ENCODE measurements at places on chromosomes 2 and 18.

GRCh38 chr2:172829229-172829628 is 93.6 kb downstream of the RAPGEF4 start:
- DNase-seq, result no peak

- DNase-seq, result no peak
Observed at GRCh38 chr2:174607584-174607983, 10.0 kb upstream of the WIPF1 start.

- no peak for DNase-seq
Observed at GRCh38 chr2:96555146-96555610, 18.6 kb downstream of the ARID5A start.

- peak; percentile 76 for DNase-seq
Observed at GRCh38 chr2:9378433-9379390, 44.6 kb downstream of the ITGB1BP1 start.

GRCh38 chr2:144014103-144014502 is 505.8 kb downstream of the ZEB2 start:
- DNase-seq, result no peak

DNA sequence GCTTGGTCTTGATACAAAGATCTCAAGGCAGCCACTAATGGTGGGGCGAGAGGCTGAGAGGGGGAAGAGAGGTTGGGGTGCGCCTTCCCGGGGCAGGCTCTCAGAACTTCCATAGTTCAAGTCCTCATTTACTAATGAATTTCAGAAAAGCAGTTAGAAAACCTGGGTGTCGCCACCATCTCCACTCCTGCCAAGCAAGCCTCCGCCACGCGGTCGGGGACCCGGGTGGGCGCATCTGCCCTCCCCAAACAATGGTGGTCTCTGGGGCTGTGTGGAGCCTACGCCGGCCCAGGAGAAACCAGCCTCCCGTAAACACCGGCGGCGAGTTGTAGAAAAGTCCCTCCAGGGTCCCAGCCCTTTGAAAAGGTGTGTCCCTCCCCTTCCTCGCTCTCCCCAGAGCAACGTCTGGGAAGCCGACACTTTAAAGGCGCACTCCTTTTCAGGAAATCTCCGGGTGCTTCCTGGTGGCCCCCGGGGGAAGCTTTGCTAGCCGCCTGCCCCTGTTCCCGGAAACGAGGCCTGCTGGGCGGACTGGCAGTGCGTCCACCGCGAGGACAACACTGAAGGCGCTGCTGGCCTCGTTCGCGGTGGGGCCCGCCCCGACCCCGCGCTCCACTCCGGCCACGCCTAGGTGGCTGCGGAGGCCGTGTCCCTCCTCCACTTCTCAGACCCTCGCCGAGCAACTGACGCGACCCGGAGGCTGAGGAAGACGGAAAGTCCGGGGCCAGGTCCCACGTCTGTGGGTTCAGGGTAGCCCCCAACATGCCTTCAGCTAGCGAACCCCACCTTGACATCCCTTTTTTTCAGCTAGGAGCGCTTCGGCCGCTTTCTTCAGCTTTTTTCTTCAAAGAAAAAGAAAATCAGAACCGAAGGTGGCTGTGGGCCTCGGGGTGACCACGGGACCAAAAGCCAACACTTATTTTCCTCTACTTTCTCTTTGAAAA is 16.8 kb downstream of the EVX2 start:
- no peak for DNase-seq

- no peak for DNase-seq
Observed at GRCh38 chr2:120959426-120959825, 223.8 kb downstream of the GLI2 start.

GRCh38 chr18:48238206-48238605 is 171.0 kb downstream of the ZBTB7C start:
- no peak for DNase-seq

- DNase-seq, result no peak
Observed at GRCh38 chr18:37769826-37770225, 204.2 kb upstream of the CELF4 start.
